ENCODE measurements at places on chromosomes 13 and 19.

- no peak for DNase-seq
Measured at GRCh38 chr13:98752467-98753290, at the start of gene SLC15A1. Gene SLC15A1, minus strand, starts transcription at chr13:98752672. Its CDS starts 74 bp downstream, at chr13:98752598.

DNA sequence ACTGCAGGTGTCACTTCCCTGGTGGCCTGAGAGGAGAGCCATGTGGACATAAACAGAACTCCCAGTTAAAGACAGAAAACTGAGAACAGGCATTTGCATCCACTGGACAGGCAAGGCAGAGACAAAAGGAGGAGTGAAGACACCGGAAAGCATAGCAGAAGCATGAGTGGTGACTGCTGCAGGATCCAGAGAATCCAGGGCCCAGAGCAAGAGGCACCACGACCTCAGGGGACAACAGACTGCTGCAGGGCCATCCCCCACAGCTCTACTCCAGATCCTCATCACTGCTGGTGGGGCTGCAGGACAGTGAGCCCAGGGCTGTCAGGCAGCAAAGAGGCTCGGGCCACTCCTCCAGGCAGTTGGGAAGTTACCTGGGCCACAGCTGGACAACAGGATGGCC, 14.5 kb upstream of the ISYNA1 start:
- no peak for DNase-seq

DNA sequence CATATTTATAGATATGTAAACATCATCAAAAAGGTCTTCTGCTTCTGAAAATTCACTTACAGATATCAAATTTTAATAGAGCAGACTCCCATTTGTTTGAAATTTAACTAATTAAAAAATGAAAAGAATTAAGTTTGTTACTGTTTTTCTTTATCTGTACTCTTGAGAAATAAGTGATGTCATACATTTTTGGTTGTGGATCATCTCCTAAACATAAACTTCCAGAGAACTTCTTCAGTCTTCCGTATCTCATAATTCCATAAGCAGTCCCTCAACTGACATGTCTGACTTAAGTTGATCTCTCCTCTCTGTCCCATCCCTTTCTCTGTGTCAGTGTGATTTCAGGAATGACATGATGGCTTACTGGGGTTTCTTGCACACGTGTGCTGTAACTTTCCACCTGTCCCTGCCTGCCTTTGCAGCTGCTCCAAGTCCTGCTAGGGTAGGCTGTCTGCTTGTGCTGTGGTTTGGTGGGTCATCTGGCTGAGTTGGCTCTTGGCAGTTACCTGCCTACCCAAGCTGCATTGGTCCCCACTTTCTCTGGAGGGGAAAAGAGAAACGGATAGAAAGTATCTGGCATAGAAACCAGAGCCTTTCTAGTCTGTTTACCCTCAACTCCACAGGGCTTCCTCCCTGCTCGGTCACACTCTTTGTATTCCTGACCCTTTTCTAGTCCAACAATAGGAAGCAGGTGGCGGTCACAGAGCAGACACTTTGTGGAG, 127.1 kb downstream of the GGACT start:
- DNase-seq, result no peak

DNA sequence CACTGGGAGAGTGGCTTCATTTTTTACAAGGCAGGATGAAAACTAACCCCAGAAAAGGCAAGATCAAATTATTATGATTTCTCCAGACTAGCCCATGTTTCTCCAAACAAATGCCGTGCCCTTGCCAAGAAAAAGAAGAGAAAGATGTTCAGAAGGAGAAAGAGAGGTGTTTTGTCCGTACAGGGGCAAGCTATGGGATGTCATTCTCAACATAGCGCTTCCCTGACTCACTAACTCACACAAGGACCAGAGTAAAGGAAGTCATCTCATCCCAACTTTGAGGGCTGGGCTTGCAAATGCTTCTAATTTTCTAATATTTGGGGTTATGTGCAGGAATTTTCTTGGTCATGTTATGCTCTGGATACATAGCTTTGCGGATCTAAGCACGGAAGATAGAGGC, 224.2 kb upstream of the MAB21L1 start:
- DNase-seq, result no peak

DNA sequence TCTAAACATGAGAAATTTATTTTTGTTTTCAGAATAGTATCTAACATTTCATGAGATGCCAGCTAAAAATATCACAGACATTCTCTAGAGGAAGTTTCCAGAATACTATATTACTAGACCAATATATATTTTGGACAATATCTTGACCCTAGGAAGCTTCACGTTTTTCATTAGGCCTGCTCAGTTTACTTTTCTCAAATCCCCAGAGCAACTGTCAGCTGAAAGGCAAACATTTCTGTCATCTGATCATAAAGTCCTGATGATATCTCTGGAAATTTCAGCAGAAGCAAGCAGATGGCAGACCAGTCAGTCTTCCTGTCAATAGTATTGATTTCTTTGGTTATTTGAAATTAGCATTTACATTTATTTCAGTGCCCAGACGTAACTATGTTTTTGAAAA, 4.0 kb downstream of the POSTN start:
- DNase-seq, result no peak

DNA sequence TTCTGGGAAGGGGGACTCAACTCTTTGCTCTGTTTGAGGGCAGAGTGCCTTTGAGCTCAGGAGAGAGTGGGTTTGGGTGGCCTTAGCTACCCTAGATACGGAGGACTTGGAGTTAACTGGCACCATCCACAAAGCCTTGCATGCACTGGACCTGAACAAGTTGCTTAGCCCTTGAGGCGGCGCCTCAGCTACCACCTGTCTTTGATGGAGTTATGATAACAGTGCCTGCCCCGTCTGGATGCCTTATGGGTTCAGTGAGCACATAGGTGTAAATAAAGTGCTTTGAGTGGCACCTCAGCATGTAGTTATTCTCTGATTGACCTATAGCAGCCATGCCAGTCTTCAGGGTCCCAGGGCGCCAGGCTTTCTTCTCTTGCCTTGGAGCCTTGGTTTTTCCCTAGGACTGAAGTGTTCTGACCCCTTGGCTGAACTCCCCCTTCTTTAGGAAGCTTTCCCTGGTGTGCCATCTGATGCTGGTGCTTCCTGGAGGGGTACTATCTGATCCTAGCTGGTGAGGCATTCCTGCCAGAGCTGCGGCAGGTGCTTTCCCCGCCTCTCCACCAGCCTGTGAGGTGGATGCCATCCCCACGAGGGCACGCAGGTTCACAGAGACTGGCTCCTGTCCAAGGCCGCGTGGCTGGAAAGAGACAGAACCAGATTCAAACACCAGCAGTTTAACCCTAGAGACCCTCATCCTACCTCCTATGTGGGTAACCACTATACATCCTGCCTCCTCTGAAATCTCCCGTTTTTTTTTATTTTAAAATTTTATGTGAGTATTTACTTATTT, 5.8 kb downstream of the BCKDHA start:
- no peak for DNase-seq

DNA sequence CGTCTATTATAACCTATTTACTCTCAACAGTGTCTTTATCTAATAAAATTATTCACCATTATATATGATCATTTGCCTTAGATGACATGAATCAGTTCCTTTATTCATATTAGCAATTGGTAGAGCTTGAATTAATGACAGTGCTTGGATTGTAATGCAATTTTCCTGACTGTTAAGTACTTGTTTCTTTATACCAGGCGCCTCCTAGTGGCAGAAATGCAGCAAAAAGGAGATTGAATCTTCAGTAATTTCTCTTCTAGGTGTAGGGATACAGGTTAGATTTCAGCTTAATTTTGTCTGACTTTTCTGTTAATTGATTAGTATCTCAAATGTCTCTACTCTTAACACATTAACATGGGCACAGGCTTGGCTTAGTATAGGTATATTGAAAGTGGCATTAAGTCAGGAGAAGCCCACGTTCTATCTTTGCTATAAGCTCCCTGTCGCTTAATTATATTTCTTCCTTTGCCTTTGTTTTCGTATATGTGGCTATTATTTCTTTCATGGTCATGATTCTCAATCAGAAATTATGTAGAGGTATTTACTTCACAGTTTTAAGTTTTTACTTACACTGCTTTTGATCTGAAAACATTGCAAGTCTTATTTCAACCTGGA, 9.1 kb upstream of the LHFPL6 start:
- DNase-seq, result peak; percentile 44

All from nucleus accumbens (tissue), 56 donors.